GM12892 (cell line): ENCODE measurements at places on chromosomes 7 and 10.

GRCh38 chr7:66170309-66171231, 34.6 kb upstream of the TPST1 start:
- DNase-seq, result no peak

- no peak for DNase-seq
Observed at GRCh38 chr7:100384628-100385294, 11.5 kb downstream of the PILRA start.

GRCh38 chr10:120557311-120557710, 100.3 kb downstream of the PLPP4 start:
- no peak for DNase-seq

DNA sequence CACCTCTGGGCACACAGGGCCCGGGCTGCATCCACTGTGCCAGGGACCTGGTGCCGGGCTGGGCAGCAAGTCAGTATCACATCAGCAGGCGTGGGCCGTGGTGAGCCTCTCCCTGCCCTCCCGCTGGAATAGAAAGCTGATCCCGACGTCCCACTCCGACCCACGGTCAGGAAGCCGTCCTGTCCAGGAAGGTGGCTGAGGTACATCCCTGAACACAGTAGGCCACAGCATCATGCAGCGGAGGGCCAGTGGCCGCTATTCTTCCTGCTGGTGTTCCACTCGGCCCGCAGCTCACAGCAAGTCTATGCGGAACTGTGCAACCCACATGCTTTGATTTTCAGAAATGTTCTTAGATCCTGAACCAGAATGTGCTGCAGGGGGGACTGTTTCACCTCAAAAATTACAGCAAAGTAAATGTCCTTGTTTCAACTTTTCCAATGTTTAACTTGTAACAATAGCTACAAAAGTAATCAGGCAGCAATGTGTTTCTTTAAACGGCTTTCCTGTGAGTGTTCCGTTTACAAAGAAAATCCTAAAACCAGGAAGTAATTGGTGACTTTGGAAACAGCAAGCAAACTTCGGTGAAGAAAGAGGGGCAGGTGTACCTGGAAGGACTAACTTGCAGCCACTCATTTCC, 676 bp upstream of the GPR146 start:
- DNase-seq, result no peak

DNA sequence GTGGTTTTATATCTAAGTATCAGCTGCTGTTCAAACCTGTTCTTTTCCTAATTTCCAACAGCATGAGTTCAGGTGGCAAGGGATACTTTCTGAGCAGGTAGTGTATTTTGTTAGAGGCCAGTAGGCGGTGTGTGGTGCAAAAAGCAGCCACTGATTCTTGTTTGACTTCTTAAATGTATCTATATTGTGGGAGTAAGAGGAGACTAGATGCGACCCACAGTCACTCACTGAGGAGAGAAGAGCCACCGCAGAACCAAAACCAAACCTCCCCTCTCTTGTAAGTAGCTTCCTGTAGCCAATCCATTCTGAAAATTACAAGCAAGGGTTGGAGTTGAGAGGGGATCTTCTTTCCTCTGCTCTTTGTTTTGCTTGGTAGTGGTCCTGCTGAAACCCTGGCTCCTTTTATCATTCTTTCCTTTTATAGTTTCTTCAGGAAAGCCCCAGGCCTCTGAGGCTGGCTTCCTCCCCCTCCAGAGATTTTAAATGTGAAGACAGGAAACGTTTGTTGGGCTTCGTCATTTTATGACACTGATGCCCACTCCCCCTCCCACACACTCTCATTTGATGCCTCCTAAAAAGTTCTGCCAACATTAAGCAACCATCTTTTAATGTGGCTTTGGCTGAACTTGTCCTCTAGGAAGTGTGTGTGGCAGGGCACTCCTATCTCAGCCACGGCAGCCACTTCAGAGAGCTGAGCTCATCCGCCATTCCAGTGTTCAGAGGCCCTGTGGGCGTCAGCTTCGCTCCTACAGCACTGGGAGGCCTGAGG, 566.0 kb downstream of the SUGCT start:
- no peak for DNase-seq

DNA sequence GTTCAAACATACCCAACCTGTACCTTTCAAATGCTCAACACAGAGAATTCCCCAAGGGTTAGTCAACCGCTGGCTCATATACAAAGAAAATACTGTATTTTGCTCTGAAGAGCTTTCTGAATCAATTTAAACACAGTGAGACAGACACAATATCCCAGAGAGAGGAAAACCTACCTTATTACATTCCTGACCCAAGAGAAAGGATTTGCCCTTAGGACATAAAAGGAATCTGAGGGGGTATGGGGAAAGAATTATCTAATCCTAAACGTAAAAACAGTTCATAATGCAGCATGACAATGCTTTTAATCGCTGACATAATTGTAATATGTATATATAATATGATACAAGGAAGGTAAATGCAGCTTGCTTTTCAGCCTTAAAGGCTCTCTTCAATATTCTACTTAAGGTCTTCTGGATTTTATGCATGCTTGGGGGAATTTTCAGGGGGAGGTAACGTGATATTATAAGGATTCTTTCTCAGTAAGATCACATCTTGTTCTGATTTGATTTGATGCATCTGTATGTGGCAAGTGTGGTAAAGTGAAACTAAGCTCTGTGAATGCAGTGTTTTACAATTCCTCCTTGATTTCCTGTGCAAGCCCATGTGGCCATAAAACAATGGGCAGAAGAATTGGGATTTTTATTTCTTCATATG, 240.5 kb downstream of the GLI3 start:
- DNase-seq, result no peak
